Esophagus muscularis mucosa (tissue), 4 donors: ENCODE measurements at places on chromosomes 4 and X. TPM values are rescaled to one million over a fixed set of nuclear protein-coding genes. Genes with fewer than 3 reads are reported as not detected.

GRCh38 chrX:17395154-17395553, 20.2 kb downstream of the NHS start:
- no peak for DNase-seq

GRCh38 chr4:36244257-36245082, at the start of gene ARAP2:
TSS of gene ARAP2 (minus strand) at chr4:36244514. CDS start at chr4:36229486, 15,028 bp downstream.
- no peak for DNase-seq

- no peak for DNase-seq
These were observed 94.6 kb upstream of the WDR44 start for GRCh38 chrX:118251271-118251670.

DNA sequence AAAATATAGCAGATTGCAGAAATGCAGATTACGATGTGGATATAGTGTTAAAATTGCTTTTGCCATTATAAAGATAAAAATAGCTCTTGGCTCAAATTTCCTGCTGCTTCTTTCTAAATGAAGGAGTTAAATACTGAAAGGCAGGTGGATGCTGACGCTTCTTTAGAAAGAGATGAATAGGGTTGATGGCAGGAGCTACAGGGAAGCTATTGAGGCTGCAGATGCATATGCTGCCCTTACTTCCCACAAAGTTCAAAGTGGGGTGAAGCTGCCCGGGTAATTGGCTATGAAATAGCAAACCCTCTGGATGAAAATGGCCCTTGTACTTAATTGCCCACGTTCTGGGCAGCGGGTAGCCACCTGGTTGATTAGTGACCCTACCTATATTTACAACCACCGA, 379.5 kb downstream of the ZIC3 start:
- no peak for DNase-seq

- DNase-seq, result no peak
These were observed 14.5 kb downstream of the SPACA5 start for GRCh38 chrX:48021026-48021900.

DNA sequence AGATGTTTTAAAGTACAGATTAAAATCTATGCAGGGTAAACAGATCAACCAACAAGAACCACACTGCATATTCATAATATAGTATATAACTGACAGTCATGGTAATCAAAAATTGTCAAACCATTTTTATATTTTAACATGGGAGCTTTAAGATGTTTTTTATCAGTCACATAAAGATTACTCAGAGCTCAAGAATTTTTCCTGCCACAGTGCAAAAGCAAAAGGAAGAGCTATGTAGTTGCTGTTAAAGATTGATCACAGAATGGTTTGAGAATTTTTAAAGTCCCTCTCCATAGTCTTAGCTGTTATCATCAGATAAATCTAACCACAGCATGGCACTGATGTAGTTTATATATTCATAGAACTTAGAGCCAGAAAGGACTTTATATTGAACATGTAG, 8.5 kb downstream of the RAB9B start:
- no peak for DNase-seq

DNA sequence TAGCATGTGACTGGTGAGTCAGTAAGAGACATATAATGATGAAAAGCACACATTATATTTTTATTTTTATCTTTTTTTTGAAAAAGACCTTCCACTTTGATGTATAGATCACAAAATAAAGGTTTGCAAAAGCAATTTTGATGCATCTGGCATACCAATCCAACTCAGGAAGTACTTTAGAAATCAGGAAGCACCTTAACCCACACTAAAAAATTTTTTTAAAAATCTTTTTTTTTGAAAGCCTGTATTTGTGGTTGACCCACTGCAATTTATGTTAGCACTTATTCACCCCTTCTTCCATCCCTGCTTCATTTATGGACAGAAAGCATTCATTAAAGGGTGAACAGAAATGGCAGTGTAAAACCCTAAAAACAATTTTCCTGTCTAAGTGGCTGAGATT, 16.6 kb downstream of the TMEM255A start:
- DNase-seq, result no peak

GRCh38 chrX:154411981-154412340, 622 bp downstream of the TAFAZZIN start:
- no peak for DNase-seq

DNA sequence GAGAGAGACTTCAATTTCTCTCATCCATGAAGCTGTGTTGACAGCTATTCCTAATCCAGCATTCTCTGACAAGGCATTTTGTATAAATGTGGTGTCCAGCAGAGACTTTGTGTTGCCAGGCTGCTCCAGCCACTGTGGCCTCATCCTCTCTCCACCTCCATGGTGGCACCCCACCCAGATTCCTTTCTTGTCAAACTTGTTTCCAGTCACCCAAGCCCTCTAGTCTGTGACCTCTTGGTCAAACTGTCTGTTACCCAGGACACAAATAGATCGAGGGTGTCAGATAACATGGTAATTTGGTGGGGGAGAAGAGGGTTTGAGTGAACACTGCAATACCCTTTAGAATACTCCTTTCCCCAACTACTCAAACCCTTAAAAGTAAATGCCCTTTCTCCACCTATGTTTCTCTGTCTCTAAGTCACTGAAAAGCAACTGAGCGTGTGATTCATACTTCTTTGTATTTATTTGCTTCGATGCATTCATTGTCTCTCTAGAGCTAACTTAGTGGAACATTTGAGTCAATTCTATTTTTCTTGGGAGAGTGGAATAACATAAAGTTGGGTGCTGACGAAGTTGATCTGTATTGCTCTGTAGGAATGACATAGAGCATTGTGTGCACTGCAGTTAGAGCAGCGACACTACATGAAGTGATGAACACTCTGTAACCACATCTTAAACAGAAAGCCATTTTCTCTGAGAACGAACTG, 13.7 kb downstream of the PITX2 start:
- DNase-seq, result no peak

DNA sequence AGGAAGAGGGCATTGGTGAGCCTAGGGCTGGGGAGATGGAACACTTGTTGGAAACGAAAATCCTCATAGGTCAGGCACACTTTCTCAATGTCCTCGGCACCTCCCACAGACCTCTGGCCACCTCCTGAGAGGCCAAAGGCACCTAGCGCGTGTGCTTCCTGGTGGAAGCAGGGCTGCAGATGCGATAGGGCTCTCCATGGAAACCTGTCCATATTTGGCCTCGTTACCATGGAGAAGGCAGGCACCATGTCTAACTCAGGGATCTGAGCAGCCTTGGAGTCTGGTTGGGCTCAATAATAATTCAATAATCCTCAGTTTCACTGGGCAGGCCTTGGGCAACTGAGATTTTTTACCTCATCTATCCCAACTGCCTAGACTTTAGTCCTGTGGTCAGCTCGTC, 58.3 kb downstream of the RAI2 start:
- no peak for DNase-seq

DNA sequence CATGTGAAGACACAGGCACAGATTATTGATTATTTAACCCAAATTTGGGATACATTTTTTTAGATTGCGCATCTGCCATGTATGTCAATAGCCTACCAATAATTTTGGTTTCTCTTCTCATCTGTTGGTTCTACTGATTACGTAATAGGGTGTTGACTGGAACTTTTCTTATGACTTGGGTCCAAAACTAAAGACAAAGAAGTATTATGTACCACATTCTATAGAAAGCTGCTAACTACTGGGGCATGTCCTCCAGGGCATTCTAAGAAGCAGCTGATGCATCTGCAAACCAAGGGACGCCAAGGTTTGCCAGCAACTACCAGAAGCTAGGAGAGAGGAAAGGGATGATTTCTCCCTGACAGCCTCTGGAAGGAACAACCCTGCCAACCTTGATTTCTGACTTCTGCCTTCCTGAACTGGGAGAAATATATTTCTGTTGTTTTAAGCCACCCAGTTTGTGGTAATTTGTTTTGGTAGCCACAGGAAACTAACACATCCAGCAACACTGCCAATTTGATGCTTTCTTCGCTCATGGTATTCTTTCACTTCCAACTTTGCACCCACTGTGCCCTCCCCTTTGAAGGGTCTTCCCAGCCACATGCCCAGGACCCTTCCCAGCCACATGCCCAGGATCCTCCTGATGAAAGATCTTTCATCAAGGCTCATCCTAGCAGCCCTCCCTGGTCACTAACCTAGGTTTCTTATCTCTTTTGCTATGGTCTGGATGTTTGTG, 15.9 kb upstream of the TLR1 start:
- DNase-seq, result peak; percentile 31

GRCh38 chrX:97616883-97617530, 733.3 kb downstream of the RPA4 start:
- no peak for DNase-seq

DNA sequence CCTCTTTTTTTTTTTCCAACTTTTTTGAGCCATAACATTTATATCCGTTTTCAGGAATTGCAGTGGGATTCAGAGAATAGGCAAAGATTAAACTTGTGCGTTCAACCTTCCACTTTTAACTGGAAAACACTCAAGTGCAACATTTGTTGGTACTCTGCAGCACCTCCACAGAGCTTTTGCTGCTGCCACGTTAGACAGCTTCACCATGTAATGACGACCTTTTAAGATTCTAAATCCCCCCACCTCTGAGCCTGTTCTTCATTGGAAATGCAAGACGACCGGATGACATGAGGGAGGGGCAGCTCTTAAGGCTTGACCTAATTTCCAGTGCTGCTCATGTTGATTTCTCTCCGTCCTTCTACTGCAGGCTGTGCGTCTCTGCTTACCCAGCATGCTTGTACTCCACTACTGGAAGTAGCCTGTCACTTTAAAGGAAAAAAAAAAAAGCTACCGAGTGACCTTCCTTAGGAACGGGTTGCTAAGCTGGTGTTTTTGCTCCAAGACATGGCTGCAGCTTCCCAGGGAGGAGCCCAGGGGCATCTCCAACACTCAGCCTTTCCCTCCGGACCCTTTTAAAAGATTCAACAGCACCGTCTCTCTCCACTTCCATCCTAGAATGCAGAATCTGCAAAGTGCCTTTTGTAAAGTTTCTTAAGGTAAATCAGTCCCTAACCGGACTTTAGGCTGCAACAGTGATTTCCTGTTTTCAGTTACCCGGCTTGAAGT, at the start of gene CC2D2A:
Gene CC2D2A, plus strand, starts transcription at position 481 of the 726 bp plus-strand sequence. CDS start 6,051 bp downstream, outside the sequence.
- peak; percentile 53 for DNase-seq

DNA sequence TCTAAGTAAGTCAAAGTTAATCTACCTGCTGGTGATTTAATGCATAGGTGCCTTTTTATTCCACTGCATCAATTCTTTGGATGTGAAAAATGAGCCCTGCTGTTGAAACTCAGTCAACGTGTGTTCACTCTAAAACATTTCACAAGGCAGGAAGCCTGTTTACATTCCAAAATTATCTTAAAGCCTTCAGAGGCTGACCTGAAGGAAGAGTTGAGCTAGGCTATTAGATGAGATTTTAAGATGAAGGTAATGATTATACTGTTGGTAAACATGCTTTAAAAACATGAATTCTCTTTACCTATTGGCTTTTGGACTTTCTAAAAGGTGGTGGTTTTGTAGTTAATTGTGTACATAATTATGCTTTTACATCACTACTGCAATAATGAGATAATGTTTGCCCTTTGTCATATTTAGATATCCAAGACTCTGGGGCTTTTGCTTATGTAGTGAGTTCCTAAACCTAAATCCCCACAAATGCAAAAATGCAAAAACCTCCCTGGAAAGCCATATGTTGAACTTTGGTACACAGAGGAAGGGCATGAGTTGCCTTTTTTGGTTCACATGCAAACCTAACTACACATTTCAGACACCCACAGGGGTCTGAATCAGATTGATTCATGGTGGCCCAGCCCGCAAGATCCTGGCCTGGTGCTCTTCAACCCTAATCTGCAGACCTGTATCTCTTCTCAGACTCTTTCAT, 92.3 kb downstream of the KLHL8 start:
- DNase-seq, result no peak

DNA sequence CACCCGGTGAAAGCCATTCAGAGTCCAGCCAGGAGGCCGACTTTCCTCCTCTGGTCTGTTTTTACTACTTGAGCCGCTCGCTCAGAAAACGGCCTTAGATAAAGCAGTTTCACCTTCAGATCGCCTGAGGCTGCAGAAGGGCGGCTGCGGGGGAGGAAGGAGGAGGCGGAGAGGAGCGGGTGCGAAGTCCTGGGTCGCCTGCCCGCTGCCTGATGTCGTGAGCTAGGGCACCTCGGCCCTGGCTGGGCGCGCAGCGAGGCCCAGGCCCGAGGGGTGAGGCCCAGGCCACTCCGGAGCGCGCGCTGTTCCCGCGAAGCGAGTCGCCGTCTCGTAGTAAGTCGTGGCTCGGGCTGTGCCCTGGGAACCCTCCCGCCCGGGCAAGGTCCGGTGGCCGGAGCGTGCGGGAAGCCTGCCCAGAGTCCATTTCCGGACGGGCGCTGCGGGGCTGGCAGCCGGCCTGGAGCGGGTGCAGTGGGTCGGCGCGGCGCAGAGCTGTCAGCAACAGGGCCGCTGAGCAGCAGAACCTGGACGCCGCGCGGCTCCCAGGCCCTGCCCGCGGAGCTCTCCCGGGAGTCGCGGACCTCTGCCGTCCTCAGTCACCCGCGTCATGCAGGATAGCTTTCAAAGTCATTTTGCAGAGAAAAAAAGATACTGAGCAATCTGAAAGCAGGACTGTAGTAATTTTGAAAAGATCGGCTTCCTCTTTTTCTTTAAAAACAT, 18.6 kb downstream of the TRIM2 start:
- DNase-seq, result no peak

DNA sequence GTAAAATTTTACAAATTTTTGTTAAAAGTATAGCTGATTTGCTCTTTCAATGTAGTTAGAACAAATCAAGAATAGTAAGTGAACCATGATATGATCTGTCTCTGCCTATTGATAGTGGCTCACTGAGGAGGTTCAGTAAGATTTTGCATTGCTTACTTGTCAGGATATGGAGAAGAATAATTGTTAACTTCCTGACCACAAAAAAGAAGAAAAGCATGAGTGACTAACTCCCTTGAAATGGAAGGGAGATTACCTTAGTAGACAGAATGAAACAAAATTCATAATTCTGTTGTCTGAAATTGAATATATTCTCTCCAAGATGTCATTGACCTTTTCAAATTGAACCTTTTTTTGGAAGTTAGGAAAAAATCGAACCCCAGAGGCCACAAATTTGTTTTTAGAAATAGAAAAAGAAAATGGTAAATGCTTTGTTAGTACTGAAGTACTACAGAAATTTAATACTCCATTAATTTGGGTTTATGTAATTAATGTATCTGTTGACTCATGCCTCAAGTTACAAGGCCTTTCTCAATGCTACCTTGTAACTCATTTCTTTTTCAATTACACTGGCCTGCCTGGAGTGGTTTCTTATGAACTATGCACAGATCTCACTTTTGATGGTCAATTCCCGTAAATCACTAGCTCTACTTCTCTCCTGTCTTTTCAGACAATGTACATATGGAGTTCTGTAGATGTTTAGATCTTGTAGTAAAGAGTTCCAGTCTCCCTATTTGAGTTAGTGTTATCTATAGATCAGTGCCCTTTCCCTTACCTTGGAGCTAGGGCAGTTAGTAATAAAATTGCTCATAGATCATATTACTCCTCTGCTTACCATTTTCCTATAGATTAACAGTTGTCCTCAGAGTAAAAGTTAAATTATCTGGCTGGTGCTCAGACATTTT, 139.3 kb downstream of the TLL1 start:
- no peak for DNase-seq

GRCh38 chrX:122591546-122591945, 592.5 kb upstream of the GRIA3 start:
- no peak for DNase-seq

Gene FHIP1A
- total RNA-seq, result 2.0 TPM

Gene ADGRG2
- total RNA-seq, result 2.2 TPM

Gene KIAA1210
- total RNA-seq, result not detected

Gene NALF2
- not detected for total RNA-seq

Gene KLKB1
- 0.45 TPM for total RNA-seq

Gene IRS4
- not detected for total RNA-seq

Gene RHOXF2
- not detected for total RNA-seq

Gene BEX1
- 0.83 TPM for total RNA-seq

Gene ADH1C
- 4.8 TPM for total RNA-seq

Gene SPOCK3
- 0.52 TPM for total RNA-seq
